Muscle of leg (tissue), 16 donors: ENCODE measurements at places on chromosomes 11 and 22. TPM values are rescaled to one million over a fixed set of nuclear protein-coding genes. Genes with fewer than 3 reads are reported as not detected.

- DNase-seq, result peak; percentile 78
Measured at GRCh38 chr22:30609260-30610185, 2.5 kb downstream of the TCN2 start.

DNA sequence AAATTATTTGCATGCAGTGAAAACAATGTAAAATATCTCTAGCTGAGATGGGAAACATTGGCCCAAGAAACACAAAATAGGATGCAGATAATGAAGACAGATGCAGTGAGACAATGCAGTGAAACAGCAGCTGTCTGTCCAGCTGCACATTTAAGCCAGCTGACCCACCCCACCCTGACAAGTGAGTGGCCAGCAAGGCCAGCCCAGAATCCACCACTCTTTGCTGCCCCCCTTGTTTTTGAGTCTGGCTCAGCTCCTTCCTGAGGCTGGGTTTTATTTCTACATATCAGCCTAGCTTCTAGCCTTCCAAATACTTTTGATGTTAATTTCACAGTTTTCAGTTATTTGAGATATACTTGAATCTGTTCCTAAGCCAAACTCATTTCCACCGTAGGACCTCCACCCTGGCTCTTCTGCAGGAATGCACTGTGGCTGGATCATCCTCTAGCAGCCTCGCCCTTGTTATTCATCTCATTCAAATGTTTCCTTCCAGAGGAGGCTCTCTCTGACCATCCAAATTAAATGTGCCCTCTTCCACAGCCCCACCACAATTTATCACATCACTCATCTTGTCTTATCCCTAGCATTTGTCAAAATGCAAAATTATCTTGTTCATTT lies 154.1 kb upstream of the POU2AF2 start:
- peak; percentile 96 for DNase-seq

The ZBTB16 gene
- 10.0 TPM for total RNA-seq

- DNase-seq, result no peak
Measured at GRCh38 chr11:123582992-123583504, 71.4 kb downstream of the SCN3B start.

DNA sequence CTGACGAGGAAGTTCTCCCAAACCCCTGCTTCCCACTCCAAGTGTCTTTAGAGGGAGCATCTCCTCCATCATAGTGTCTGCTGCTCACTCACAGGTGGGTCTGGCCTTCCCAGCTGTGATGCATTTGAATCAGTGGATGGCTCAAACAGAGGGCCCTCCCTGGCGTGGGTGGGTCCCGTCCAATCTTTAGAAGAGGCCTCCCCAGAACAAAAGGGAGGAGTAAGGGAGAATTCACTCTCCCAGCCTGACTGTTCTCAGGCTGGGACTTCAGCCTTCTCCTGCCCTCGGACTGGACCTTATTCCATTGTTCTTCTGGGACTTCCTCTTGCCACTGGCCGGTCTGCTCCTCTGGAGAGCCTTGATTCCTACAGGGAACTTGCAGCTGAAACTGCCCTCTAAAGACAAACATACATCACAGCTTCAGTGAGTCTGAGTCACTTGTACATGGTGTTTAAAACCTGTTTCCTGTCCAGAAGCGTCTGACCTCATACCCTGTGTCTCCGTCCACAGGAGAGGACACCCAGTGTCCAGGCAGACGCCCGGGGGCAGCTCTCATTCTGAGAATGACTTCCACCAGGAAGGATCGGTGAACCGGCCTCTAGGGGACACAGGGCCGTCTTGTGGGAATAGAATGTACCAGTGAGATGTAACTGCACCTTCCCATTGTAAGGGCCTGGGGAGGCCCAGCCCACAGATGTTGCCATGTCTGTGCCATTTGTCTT lies 234.7 kb downstream of the BRD1 start:
- no peak for DNase-seq

- no peak for DNase-seq
Measured at GRCh38 chr22:49112661-49113626, 714.7 kb downstream of the BRD1 start.

DNA sequence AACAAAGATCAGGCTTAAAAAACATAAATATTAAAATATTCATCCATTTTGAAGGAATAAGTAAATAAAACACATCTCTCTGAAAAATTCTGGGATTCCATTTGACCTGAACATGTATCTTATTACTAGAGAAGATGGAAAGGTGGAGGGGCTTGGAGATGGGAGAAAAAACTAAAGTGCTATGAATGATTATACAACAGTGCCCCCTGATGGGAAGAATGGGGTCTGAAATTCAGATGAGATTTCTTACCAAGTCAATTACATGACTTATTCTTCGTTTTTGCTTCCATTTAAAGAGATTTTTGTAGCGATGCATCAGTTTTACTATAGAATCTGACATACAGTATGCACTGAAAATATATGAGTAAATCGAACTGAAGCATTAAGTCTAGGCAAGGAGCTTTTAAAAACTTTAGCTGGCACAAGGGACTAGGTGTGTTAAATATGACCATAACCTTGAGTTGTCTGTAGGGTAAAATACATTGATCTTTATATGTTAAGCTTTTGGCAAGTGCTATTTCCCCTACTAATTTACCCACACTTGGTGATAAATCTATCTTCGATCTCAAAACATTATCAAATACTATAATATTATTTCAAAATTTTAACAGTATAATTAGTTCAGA lies 718.8 kb downstream of the CNTN5 start:
- DNase-seq, result peak; percentile 53

- peak; percentile 90 for DNase-seq
Measured at GRCh38 chr11:74325649-74326645, 14.5 kb upstream of the P4HA3 start.

GRCh38 chr11:12249590-12250260 lies 127.6 kb upstream of the PARVA start:
- peak; percentile 88 for DNase-seq

The RPS6KA4 gene
- 14.1 TPM for total RNA-seq

GRCh38 chr11:61575886-61576861 lies 4.7 kb downstream of the SYT7 start:
- DNase-seq, result no peak

GRCh38 chr22:22578702-22579424 lies 19.8 kb upstream of the PRAME start:
- peak; percentile 36 for DNase-seq
